ENCODE measurements at places on chromosomes 1 and 21.

- no peak for DNase-seq
Measured at GRCh38 chr1:23784846-23785245, 6.1 kb upstream of the LYPLA2 start.

GRCh38 chr21:41196993-41197392, 29.0 kb downstream of the BACE2 start:
- no peak for DNase-seq

DNA sequence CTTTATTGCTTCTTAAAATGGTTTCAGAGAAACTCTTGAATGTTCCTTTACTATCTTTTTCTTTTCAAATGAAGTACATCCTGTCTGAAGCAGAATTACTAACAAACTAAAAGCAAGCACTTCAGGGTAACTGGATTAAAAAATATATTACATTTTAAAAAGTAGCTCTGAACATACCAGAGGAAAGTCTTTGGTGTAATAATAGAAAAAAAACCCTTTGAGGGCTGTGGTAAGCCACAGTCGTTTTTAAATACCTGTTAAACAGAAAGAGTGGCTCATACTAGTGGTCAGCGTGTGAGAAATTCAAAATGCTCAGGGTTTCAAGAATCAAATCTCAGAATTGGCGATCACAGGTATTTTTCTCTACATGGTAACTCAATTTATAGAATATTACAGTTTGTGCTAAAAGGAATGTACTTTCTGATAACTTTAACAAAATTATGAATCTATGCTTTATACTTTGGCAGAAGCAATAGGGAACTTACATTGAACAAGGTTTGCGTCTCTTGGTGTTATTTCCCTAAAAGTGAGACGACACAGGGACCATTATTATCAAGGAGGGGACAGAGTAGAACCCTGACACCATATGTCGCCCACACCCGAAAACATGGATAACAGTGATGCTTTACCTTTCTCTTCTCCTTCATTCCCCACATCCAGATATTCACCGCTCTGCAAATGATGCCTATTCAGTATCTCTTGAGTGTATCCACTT, 97.0 kb upstream of the DPH5 start:
- no peak for DNase-seq

GRCh38 chr1:165686121-165686970, 12.0 kb downstream of the ALDH9A1 start:
- no peak for DNase-seq

DNA sequence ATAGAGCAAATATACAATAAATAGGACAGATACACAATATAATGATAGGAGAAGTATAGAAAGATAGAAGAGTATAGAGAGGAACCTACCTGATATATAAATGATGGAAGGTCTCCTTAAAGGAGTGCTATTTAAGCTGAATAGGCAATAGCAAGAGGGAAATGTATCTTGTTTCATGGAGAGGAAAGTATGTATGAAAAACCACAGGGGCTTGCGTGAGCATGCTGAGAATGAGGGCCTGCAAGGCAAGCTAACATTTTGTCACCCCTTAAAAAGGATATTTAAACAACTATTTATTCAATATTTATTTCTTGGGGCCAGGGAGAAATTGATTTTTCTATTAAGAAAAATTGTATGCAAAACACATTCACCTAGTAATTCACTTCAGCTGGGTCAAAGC, 150.9 kb upstream of the ZRANB2 start:
- DNase-seq, result no peak

DNA sequence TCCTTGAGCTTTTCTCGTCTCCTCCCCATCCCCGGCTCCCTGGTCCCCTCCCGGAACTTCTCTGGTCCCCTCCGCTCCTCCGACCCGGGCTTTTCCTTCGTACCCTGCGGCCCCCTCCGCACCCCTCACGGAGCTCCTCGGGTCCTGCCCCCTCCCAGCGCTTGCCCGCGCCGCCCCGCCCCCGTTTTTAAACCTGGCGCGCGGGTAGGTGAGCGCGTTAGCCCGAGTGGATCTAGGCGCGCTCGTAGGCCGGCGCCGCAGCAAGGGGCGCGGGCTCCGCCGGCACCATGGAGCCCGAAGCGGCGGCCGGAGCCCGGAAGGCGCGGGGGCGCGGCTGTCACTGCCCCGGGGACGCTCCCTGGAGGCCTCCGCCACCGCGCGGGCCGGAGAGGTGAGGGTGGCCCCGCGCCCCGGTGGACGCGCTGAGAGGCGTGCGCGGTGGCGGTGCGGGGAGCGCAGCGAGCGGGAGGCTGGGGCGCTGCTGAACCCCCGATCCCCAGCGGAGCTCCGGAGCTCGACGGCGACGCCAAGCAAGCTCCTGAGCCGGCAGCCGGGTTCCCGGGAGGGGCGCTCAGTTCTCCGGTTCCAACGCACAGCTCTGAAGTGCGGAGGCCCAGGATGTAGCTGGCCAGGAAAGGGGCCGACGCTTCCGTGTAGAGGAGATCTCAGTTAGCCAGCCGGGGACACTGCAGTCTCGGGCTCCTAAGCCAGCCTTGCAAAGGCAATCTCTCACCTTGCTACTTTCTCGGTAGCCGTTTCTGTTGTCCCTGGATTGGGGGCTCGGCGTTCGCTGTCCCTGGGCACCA, at the start of gene RIPPLY3:
Gene RIPPLY3 (plus strand): TSS at position 217 of the 806 bp plus-strand sequence. CDS start 71 bp downstream, at position 288.
- DNase-seq, result no peak

- peak; percentile 31 for DNase-seq
Measured at GRCh38 chr1:154863315-154864174, 6.5 kb downstream of the KCNN3 start.

DNA sequence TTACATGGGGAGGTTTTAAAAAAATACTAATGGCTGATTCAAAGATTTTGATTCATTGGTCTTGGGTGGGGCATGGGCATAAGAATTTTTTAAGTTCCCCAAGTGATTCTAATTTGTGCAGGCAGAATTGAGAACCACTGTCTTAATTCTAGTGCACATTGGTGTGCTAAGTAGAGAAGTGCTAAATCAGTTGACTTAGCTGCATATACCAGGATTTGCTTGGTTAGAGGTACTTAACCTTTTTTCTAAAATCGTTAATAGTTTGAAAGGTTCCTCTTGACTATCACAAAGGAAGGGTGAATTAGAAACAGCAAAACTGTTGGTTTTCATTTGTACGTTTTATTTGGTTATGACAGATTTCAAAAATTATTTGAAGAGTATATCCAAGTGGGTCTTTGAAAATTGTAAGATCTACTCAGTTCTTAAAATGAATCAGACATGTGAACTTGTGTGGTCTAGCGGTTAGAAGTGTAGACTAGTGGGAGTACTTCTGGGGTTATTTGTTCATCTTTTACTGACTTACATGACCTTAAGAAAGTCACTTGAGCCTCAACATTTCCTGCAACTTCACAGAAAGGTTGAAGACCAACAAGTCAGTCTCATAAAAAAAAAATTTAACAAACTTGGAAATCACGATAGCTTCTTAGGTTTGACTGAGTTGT, 66.7 kb downstream of the RPAP2 start:
- DNase-seq, result no peak

DNA sequence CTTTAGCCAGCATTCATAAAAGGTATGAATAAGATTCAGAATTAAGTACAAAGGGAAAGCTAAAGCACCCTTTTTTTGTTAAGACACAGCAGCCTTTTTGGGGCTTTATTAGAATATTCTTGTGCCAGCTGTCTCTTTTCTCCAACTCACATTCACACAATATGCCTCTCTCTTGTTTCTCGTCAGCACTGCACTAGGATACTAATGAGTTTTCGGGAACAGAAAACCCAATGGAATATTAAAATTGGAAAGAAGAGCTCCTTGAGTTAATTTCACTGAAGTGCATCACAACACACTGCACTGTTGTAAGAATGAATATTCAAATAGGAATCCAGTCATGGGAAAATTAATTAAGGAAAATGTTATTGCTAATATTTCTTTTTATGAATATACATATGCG, 410.4 kb upstream of the BEND5 start:
- DNase-seq, result no peak

DNA sequence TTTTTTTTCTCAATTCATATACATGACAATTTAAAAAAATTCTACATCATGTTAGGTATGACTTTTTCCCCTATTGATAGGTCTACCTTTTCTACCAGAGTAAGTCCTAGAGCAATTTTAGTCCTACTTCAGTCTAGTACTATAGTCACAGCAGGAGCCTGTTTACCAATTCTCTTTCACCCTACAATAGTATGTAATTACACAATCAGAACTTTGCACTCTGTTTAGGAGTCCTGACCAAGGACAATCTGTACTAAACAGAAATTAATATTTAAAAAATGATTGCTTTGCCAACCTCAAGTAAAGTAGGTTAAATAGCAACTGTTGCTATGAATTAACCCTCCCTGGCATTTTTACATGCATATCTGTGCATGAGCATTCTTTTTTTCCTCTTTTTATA, 810 bp upstream of the CYP4A11 start:
- DNase-seq, result no peak

DNA sequence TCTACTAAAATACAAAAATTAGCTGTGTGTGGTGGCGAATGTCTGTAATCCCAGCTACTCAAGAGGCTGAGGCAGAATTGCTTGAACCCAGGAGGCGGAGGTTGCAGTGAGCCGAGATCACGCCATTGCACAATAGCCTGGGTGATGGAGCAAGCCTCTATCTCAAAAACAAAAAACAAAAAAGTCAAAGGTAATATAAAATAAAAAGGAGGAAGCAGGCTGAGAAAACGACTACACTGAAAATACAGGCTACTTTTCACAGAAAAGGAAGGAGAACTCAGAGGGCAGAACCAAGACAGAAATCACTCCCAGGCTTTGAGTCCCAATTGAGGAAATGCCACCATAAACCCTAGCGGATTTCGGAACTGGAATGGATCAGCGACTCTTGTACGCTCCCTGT, 5.9 kb upstream of the A3GALT2 start:
- DNase-seq, result no peak

DNA sequence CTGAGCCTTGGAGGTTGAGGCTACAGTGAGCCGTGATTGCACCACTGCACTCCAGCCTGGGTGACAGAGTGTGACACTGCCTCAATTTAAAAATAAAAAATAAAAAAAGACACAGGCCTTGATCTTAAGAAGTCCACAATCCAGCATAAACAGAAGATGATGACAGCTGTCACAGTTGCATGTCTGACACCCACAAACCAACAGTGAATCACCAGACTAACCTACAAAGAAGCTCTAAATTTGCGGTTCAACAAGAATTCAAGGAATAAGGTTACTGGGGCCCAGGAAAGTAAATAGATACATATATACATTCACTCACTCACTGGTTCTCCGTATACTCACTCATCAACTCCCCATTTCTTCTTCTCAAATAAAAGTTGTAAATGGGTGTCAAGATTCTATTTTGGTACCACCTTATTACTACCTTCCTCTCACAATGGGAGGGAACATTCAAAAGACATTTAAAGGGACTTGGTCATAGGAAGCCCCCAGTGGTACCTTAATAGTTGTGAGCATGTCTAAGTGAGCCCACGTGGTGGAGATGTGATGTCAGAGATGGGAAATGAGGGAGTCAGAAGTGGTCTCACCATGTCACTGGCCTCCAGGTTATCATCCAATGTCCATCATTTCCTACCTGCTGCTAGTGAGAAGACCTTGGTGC, 66.9 kb upstream of the PRDX6 start:
- DNase-seq, result no peak

DNA sequence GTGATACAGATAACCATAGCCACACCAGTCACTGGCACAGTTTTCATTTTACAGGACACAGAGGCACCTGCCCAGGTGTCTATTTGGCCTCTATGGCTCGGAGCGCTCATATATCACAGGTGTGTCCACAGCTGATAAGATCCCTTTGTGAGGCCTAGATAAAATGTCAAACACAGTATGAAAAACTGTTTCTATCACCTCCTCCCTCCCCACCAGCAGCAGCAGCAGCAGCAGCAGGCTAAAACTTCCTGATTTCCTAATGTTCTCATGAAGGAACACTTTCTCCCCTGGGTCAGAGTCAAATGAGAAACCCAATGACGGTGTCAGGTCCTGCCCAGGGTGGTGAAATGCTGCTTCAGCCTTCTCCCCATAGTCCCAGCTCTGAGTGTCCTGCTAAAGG, 24.4 kb downstream of the ELAPOR1 start:
- no peak for DNase-seq

DNA sequence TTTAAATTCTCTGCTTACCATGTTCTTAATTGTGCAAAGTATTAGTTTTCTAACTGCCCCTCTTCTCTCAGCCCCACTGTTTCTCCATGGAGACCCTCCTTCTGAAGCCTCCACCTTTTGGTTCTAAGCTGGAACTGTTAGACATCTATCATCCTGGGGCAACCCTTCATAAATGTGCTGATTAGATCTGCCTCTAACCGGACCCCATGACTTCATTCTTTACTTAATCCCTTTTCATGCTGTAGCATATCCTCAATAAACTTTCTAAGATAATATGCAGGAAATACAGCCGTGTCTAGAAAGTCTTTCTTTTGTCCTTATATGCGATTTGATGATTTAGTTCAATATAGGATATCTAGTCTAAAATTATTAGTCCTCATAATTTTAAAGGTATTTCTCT, 1020.1 kb downstream of the ADGRL2 start:
- DNase-seq, result no peak

DNA sequence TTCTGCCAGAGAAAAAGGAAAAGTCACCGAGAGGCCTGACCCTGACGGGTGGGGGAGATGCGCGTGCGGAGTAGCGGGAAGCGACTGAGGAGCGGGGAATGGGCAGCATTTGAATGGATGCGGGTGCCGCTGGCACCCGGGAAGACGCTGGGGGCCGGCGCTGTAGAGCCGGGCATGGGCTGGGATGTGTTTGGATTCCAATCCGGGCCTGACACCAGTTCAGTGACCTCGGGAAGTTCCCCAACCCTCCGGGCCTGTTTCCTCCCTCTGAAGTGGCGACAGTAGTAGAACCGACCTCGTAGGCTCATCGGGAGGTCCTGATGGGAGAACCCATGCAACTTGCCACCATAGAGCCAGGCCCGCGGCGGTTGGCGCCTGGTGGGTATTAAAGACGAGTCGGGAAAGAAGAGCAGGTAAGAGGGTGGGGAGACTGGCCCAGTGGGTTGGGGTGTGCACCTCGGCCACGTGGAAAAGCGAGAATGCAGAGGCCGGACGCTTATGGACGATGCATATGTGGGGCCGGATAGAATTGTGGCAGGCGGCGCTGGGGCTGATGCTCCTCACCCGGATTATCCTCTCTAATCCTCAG, 642 bp upstream of the SLC16A1 start:
- peak; percentile 40 for DNase-seq

GRCh38 chr1:201732351-201732750, 96.6 kb upstream of the IPO9 start:
- DNase-seq, result no peak

All from activated CD8-positive, alpha-beta memory T cell treated with anti-CD3 and anti-CD28 coated beads, Interleukin-2, amount 50 U/mL, for 4 hours (primary cell).